ENCODE measurements at places on chromosomes 4 and X.

DNA sequence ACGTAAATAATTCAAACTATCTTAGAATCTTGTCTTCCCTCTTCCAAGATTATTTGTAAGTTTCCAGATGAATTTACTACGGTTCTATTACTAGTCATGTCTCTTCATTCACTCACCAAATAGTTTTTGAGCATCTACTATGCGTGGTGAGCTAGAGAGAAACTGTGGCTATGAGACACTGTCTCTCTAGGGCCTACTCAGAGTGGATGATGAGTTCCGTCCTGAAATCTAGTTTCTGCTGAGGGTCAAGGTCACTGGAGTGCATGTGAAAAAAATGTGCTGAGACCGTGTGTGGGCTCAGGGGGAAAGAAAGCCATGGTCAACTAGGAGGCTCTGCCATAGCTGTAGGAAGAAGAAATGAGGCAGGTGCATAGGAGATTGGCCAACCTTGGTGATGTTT, 320.2 kb upstream of the GATB start:
- DNase-seq: no peak

- no peak for DNase-seq
Measured at GRCh38 chr4:105148776-105149175, 2.1 kb downstream of the TET2 start.

DNA sequence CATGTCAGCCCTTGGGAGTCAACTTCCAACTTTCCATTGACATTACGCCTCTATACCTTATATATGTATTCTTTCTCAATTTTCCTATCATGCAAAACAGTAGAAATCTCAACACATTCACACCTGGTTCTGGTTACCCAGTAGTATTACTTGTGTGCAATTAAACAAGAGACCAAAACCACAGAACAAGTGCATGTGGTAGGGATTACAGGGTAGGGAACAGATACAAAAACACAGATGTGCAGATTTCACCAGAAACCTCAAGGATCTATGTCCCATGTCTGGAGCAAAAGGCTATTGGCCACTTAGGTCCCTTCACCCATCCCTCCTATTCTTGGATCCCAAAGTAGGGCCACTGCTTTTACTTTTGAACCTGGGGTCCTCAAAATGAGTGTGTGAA, 143.6 kb upstream of the ZCCHC13 start:
- DNase-seq: no peak

GRCh38 chrX:43702660-43703059, 46.6 kb downstream of the MAOA start:
- no peak for DNase-seq

DNA sequence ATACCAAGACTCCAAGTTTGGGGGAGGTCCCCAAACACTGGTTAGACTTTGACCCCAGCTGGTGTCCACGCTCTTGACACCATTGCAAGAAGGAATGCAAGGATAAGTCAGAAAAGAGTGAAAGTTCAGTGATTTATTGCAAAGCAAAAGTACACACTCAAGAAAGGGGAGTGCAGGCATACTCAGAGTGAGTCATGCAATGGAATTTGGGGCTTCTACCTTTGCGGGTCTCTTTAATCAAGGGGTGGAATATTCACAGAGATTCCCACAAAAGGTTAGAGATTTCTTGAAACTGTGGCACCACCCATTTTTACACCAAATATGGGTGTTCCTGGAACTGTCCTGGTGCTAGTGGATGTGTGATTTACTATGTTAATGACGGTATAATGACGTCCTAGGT, 5.2 kb upstream of the SMIM10L2A start:
- DNase-seq: no peak

DNA sequence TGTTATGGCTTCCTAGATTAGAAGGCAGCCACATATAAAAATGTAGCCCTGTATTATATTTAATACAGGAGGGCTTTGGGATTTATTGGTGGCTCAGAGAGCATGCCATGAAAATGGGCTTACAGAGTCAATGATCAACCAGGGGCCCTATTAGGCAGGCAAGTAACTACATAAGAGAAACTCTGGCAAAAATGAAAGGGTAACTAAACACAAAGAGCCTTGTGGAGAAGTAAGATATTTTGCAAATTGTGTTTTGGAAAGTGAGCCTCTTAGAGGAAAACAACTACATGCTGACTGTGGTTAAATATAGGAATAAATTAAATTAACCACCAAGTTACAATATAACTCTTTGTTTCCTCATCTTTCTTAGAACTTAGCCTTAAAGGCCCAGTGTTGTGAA, 5.5 kb downstream of the SAT1 start:
- DNase-seq: no peak
